ENCODE measurements at places on chromosomes 16 and 17. TPM values are rescaled to one million over a fixed set of nuclear protein-coding genes. Genes with fewer than 3 reads are reported as not detected.

NDRG4 gene
- total RNA-seq: 0.93 TPM

CDH8 gene
- not detected for total RNA-seq

TEKT5 gene
- not detected for total RNA-seq

SMYD4 gene
- total RNA-seq: 6.0 TPM

TBC1D26 gene
- total RNA-seq: not detected

DNA sequence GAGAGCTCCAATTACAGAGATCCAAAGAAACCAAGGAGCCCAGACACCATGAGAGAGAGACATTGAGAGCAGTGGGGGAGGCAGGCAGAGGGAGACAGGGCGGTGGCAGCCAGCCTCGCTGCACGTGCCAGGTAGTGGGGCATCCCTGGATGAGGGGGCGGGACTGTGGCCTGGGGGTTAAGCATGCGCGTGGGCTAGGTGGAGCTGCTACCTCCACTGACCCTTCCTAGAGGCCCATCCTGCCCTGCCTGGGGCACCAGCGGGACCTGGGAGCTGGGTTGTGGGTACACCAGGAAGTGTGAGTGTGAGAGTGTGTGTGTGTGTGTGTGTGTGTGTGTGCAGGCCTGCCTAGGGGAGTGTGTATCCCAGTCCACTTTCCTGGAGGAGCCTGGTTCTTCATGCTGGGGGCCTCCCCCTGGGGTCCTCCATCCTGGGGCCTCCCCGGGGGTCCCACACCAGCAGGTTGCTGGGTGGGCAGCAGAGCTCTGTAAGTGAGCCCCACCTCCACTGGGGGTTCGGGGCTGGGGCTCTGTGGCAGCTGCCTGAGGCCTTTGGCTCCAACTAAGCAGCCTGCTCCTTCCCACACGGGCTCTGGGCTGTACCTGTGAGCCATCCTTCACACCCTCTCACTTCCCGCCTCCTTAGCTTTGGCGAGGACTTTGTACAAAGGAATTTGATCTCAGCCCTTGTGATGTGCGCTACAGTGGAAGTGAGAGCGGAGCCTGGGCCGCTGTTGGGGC lies 127.4 kb downstream of the IRF8 start:
- H3K4me3 ChIP-seq: no peak overlapping the region
- no peaks in the 10 kb centered on the region for H3K36me3 ChIP-seq
- H3K27me3 ChIP-seq: peaks cover 10% of the 10 kb centered on the region

- H3K4me1 ChIP-seq: no peaks in the 10 kb centered on the region
- no peak overlapping the region for H3K27ac ChIP-seq
- no peaks in the 10 kb centered on the region for H3K27me3 ChIP-seq
- peaks cover 4% of the 10 kb centered on the region for H3K36me3 ChIP-seq
These were observed 8.1 kb upstream of the SNAI3 start for GRCh38 chr16:88694221-88695087.

- no peak for DNase-seq
- H3K36me3 ChIP-seq: no peaks in the 10 kb centered on the region
- no peaks in the 10 kb centered on the region for H3K4me1 ChIP-seq
- H3K4me3 ChIP-seq: no peak overlapping the region
- H3K27ac ChIP-seq: no peak overlapping the region
- H3K27me3 ChIP-seq: no peaks in the 10 kb centered on the region
These were observed 60.9 kb downstream of the XYLT1 start for GRCh38 chr16:17409894-17410293.

- peaks cover 3% of the 10 kb centered on the region for H3K4me1 ChIP-seq
- H3K27ac ChIP-seq: no peak overlapping the region
- H3K27me3 ChIP-seq: no peaks in the 10 kb centered on the region
- H3K36me3 ChIP-seq: peaks cover 1% of the 10 kb centered on the region
These were observed 10.0 kb downstream of the GRB7 start for GRCh38 chr17:39747745-39748144.

Data from liver (tissue), 10 donors.